ENCODE measurements at places on chromosomes 4 and X.

- peak; percentile 53 for DNase-seq
These were observed 36.9 kb upstream of the ADAD1 start for GRCh38 chr4:122341886-122342285.

GRCh38 chr4:53267026-53267425, 98.8 kb downstream of the SCFD2 start:
- no peak for DNase-seq

GRCh38 chr4:100100985-100101384, 89.3 kb downstream of the DDIT4L start:
- no peak for DNase-seq

DNA sequence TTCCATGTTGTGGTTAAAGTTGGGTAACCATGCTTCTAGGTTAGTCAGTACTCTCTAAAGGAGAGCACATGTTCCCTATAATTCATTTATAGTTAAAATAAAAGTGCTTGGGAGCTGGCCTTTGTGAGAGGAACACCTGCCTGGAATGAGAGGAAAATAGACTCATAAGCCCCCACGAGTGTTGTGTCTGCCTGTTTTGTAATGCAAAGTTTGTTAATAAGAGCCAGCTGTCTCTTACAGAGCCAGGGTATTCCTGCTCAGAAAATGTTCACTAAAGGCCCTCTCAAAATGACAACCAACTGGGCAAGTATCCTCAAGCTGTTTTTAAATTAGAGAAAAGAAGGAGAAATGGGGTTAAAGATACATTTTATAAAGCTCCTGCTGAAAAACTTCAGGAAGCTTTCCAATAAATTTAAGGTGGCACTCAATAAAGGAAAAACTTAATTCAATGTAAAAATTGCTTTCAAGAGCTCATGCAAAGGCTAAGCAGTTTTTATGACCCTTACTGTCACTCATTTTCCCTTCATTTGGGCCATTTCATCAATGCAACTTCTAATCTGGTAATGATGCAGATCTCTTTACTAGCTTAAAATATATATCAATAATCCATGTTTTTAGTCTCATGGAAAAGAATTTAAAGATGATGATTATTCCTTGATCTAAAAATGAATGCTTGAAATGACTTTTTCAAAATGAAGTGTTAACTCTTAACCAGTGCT, 793.6 kb downstream of the STPG2 start:
- no peak for DNase-seq

DNA sequence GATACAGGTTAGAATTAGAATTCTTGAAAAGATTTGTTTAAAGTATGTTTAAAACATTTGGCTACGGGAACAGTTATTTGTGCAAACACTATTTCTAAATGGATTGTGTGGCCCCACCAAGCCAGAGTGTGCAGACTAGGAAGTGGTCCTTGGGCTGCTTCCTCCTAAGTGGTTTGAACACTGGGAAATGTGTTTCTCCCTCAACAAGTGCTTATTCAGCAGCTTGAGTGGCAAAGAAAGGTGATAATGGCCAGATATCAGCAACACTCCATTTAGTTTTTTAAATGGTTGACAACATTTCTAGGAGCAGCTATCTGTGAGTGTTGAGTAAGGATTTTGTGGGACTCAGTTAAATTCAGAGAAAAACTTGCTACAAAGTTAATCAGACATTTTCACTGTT, 141.4 kb upstream of the LNX1 start:
- no peak for DNase-seq

GRCh38 chr4:3108211-3108610, 33.7 kb downstream of the HTT start:
- DNase-seq, result no peak

- DNase-seq, result peak; percentile 34
These were observed 108.7 kb upstream of the ATP6AP2 start for GRCh38 chrX:40471965-40472648.

DNA sequence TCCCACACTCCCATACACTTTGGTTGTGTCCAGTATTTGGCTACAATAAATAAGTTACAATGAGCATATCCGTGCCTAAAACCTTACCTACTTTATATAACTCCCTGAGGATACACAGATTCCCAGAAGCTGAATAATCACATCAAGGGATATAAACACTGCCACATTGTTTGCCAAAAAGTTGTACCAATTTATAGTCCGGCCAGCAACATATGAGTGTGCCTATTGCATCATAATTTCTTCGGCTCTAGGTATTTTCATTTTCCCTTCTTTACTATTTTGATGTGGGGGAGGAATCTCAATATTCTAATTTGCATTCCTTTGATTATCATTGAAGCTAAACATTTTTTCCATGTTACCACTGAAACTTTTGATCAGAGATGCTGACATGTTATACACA, 146.4 kb downstream of the PCDH19 start:
- peak; percentile 4 for DNase-seq

DNA sequence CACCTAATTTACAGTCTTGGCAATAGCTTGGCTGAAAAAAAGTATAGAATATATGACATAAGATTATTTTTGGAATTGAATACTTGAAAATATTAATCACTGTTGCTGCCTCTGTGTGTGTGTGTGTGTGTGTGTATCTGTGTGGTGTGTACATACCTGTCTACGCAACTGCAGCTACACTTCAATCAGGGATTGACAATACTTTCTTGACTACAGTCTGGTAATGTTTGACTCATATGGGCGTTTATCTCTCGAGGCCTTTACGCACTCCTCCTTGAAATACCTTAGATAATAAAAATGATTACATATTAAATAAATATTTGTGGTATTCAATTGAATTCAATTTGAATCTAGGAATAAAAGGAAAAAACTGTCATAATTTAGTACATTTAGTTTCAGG, 565.2 kb downstream of the PCDH18 start:
- no peak for DNase-seq

DNA sequence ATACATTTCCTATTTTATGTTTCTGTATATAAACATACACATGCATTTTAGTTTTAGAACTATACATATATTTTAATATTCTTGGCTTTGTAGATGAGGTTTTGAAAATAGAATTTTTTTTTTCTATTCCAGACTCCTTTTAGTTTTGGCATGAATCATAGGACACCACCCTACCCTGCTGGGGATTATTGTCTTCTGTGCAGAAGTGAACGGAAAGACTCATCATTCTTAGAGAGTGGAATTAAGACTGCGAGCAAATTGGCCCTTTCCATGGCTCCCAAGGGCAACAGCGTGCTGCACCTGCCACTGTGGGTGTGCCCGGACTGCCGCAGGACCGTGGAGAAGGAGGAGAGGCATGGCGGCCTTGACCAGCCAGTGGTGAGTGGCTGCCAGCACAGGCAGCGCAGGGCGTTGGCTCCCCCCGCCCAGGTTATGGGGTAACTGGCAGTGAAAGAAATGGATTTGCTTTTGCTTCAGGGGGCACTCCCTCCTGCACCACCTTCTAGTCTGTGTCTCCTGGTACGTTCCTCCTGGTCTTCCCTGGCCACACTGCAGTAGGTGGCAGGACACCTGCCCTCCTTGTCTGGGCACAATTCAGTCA, 59.6 kb downstream of the FAM193A start:
- DNase-seq, result no peak

- no peak for DNase-seq
These were observed 45.3 kb downstream of the ANK2 start for GRCh38 chr4:113094802-113095201.

DNA sequence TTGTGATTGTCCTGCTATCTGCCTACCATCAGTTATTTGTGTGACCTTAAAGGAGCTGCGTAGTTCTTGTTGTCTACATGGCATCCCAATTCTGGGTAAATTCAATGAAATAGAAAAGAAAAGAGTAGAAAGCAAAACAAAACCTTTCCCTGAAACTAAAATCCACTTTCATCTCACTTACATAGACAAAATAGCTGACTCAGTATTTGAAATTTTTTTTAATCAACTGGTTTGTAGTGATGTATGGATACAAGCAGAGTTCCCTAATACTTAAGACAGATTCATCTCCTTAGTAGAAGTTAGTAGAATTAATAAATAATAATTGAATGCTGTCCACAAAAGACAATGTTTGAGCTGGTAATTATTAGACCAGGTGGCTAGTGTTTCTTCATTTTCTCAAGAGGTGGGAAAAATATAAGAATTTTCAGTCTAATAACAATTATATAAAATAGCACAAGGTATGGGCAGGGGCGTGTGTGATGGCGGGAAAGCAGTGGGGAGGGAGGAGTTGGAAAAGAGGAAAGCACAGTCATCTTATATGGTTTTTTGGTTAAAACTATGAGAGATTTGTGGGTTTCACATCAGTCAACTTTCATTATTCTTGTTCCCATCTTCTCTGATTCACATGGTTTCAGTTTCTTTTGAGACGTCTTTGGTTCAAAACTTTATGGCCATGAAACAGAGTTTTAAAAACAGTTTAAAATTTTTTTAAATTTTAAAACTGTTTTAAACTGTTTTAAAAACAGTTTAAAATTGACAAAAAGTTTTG, 275.2 kb downstream of the SPRY1 start:
- no peak for DNase-seq

- no peak for DNase-seq
These were observed 1927.6 kb upstream of the IGFBP7 start for GRCh38 chr4:59037812-59038211.
